CD4-positive, alpha-beta T cell treated with Interleukin-17A for 4 hours (primary cell): ENCODE measurements at places on chromosomes 6 and 20.

GRCh38 chr6:145187491-145188206 lies 547.7 kb downstream of the EPM2A start:
- no peak for DNase-seq

DNA sequence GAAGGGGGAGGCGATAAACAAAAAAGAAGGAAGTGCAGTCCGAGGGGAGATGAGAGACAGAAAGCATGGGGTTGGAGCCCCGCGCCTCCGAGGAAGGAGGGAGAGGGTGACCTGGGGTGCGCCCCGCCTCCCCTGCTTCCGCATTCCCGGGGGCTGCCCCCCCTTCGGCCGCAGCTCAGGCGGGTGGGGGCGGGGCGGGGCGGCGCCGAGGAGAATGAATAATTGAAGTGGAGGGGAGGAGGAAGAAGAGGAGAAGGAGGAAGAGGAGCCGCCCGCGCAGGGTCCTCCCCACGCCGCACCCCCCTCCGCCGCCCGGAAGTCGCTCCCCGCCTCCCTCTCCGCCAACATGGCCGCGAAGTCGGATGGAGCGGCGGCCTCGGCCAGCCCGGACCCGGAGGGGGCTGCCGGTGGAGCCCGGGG lies at the start of gene XKR7:
Gene XKR7, plus strand, starts transcription at position 322 of the 420 bp plus-strand sequence. Its CDS starts 25 bp downstream, at position 347.
- peak; percentile 15 for DNase-seq

DNA sequence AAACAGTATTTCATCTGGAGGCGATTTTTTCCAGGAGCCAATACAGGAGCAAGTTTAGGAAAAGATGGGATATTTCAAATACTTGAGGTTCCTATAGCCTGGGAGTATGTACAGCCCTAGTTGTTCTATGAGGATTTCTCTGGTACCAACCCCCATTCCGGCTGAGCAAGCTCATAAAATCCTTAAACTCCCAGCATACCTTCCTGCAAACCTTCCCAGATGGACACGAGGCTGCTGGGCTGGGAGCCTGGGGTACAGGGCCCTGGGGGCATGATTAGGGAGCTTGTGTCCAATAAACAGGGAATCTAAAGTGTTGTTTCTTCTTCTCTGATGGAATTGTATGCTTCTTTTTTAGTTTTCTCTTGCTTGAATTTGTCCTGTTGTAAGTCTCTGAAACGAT lies 1.5 kb downstream of the PRRC2A start:
- no peak for DNase-seq

GRCh38 chr20:13397300-13397724 lies 176.2 kb downstream of the ISM1 start:
- DNase-seq = no peak

GRCh38 chr6:73523434-73524123 lies 2.7 kb upstream of the EEF1A1 start:
- peak; percentile 78 for DNase-seq

DNA sequence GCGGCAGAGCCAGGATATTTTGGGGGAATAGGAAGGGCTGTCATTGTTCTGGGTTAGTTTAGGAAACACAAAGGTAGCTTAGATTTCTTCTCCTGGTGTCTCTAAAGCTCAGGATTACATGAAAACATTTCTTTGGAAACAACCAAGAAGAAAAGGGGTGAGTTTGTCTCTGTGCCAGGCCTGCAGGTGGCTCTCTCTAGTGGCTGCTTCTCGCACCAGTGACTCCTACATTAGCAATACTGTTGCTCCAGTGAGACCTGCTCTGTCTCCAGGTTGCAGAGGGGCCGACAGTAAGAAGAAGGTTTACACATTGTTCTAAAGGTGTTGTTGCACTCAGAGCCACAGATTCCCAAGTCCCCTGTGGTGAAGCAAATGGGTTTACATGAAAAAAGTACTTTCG lies 104.6 kb upstream of the GLP1R start:
- DNase-seq = no peak

DNA sequence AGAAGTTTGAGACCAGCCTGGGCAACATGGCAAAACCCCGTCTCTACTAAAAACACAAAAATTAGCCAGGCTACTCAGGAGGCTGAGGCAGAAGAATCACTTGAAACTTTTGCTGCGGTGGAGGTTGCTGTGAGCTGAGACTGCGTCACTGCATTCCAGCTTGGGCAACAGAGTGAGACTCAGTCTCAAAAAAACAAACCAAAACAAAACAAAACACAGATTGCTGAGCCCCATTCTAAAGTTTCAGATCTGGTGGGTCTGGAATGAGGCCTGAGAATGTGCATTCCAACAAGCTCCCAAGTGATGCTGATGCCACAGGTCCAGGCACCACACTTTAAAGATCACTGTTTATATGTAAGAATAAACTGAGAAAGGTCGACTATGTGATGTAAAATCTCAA lies 24.9 kb upstream of the TMEM14A start:
- no peak for DNase-seq

DNA sequence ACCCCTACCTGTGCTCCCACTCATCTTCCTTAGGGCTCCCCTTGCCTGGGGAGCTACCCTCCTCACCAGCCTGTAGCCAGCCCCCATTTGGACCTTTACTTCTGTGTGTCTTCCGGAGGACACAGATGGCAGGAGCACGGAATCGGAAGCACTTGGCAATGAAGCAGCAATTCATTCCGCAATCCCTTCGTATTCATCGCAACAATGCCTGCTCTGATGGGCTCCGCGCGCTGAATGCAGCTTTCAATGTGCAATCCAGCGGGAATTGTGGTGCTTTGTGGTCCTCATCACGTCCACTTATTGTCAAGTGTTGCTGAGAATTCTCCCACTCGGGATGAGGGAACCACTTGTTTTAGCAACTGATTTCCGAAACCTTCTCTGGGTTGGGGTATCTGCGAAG lies 336.0 kb downstream of the DHX35 start:
- no peak for DNase-seq

DNA sequence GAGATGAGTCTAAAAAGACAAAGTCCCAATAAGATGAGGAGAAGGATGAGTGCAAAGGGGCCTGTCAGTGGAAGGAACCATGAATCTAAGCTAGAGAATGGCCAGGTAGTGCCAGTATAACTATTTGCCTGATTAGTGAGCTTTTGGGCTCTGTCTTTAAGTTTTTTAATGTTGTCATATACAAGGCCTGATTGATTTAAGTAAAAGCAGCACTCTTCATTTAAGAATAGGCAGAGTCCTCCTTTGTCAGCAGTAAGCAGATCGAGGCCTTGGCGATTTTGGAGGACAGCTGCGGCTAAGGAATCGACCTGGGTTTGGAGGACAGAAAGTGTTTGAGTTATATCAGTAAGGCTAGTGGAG lies 753.4 kb upstream of the ADGRB3 start:
- no peak for DNase-seq

DNA sequence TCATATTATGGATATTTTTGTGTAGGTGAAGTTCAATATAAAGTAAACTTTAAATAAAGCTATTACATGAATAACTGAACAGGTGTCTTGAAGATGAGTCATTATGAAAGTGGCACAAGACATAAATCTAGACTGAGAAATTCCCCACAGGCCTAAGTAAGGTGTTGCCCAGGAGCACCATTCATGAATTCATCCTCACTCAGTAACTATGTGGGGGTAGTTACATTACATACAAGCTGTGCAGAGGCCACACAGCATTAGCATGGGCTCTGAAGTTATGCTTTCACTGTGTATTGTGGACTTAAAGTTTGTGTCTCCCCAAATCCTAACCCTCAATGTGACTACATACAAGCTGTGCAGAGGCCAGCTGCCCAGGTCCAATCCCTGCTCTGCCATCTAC lies 65.9 kb downstream of the BCAS1 start:
- DNase-seq = no peak

DNA sequence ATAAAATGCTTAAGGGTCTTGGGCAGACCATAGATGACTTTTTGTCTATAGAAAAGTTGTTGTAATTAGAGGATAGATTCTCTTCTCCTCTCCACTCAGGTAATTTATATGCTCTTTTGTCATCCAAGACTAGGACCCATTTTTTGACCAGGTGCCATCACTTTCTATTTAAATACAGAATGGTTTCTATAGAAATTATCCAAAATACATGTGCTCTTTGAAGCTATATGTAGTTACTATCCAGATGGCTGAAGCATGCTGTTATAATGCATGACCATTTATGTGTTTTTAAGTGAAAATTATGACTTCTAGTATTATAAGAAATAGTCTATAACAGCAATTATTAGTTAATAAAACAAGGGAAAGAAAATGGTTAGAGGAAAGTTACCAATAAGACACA lies 3.0 kb upstream of the MLIP start:
- DNase-seq = no peak

DNA sequence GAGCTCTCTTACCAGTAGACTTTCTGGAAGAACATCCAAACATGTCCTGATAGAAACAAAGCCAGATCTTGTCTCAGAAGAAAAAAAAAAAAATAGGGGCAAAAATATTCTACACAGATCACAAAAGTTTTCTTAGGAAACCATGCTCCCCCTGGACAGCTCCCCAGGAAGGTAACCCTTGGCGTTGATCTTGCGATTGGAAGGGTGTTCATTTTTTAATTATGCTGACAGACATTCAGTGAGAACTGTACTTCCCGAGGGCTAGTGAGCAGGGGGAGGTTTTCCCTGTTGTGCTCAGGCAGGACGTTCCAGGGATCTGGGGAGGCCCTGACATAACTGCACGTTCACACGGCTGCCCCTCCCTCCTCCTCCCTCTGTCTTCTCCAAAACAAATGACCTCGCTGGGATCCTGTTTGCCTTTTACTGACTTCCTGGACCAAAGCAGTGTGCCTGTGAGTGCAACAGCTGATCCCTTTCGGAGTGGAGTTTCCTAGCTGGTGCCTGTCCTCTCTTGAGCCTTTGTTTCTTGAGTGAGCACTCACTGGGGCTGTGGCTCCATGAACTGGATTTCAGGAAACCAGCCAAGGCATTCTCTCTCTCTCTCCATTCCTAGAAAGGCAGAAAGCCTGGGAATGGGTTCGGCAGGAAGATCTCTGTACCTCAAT lies 46.7 kb downstream of the MARCKS start:
- no peak for DNase-seq

DNA sequence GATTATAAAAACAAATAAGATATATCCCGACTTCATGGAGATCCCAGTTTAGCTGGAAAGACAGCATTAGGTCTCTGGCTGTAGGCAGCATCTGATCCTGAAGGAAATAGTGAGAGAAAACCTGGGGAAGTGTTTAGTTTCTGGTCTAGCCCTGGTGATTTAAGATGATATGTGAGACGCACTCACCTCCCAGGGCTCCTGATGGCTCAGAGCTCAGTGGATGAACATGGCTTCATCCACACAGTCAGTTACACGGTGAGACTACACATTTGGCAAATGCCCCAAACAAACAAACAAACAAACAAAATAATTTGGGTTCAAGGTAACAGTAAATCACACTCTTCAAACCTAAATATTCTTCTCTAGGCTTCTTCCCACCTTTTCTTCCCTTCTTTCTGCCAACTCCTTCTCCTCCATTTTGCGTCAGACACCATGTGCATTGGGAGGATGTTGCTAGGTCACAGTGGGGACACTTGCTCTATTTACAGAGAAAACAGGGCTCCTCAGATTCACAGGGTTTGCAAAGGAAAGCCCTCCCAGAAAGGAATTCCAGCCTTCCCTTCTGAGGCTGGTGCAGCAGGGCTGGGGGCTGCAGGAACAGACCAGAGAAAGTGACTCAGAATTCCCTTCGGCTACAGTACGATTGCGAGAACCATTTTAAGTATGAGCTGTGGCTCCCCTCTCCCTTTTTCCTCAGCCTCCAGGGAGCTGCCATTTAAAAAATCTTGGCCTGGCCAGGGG lies 59.6 kb upstream of the SALL4 start:
- no peak for DNase-seq

- no peak for DNase-seq
Observed at GRCh38 chr6:43733471-43734293, 36.3 kb upstream of the VEGFA start.

DNA sequence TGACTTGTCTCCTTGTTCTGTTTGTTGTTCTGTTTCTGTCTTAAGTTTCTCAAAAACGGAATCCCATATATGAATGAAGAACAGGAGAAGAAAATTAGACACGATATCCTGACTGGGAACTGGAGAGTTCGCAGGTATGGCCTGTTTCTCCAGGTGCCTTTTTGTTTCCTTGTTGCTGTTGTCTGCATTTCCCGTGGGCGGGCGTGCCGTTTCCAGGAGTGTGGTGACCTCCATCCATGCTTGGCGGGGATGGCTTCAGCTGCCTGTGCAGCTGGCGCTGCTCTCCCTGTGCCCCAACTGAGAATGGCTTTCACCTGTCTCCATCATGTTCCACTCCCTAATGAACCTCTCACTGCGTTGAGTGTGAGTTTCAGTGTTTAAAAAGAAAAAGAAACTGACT lies 4.4 kb downstream of the PNLDC1 start:
- DNase-seq = no peak

GRCh38 chr6:70379473-70380013 lies 33.8 kb upstream of the FAM135A start:
- DNase-seq = no peak

DNA sequence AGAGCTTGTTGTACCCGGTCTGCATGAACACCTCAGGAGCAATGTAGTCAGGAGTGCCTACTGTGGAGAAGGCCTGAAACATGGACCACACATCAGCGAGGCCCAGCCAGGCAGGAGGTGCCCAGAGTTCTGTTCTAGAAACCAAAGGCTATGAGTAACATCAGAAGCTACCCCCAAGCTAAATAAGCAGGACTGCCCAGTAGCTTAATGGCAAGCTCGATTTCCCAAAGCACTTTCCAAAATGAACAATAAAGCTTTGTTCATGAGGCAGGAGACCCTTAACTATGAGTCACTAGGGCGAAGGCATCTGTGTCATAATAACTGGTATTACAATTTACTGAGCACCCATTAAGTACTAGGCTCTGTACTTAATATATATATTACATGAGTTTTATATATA lies 47.4 kb downstream of the STK38 start:
- no peak for DNase-seq

DNA sequence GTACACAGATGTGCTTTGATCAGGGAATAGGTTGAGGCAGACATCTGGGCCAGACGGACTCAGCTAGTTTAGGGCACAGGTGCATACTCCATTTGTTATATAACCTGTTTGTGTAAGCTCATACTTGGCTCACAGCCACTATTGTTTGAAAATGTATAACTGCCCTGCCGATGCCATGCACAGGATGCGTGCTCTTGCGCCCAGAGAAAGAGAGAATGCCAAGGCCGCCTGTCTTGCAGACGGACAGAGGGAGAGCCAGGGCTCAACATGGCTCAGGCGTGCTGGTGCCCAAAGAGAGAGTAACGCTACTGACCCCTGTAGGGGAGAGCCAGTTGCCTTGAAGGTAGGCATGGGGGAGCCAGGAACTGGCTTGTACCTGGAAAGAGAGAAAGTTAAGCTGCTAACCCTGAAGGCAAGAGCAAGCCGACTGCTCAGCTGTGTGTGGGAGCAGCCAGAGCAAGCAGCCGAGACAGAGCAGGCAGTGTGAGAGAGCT lies 57.7 kb downstream of the FAM229B start:
- no peak for DNase-seq
